ENCODE measurements at places on chromosomes 13 and 19.

GRCh38 chr19:16532440-16533234 is 9.6 kb downstream of the CHERP start:
- no peak for DNase-seq

- peak; percentile 20 for DNase-seq
Measured at GRCh38 chr19:51016798-51017683, 2.5 kb downstream of the KLK10 start.

DNA sequence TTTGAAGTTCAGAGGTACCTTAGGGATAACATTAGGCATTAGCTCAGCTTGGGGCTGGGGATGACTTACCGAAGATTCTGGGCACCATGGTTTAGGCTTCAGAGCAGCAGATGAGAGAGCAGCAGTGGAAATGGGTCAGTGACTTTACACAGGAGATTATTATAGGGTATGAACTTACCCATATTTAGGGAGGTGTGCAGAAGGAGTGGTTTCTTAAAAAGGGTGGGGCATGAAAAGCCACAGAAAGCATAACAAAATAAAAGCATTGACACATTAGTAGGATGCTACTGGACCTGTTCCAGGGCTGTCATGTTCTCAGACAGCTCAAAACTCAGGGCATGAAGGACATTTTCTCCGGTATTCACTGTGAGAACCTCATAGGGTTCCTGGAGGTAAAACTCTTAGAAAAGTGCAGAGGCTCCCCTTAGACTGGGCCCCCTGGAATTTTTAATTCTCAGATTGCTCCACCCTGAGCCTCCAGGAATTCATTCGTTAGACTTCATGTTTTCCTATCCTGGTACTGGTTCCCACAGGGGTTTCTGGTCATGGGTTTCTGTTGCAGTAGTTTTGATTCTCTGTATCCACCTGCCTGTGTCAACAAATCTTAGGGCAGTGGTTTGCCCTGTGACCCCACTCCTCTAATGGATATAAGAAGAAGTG is 20.7 kb downstream of the IGFL1 start:
- no peak for DNase-seq

DNA sequence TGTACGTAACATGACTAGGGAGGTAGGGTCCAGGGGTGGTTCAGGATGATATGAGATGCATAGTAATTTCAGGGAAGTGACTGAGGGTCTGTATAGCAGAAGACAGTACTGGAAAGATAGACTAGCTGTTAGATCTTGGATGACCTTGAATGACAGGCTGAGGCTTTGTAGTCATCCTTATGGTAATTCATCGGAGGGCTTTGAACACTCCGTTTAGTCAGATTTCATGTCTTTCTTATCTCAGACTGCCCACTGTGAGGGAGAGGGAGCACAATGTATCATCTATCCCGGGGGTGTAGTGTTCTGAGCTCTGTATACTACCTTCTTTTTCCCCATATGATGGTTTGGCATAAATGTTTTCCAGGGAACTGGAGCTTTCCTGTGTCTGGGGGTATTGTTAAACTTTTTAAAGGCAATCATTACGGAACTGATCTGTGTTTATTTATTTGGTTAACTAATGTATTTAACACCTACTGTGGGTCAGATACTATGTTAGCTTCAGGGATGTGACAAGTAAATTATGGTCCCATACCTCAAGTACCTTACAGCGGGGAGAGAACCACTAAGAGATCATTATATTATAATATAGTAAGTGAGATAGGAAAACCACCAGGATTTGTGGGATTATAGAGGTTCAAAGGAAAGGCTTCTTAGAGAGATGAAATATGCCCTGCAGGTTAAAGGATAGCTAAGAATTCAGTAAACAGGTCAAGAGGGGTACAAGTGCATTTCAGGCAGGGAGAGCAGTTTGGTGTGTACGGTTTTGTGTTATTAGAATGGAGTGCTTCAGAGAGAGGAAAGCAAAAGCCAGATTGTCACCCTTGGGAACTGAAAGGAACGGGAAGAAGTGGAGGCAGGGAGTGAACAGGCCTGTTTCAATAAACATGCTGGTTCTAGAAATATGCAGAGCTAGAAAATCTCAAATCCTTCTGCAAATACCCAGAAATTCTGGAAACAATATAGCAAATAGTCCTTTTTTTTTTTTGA is 164.8 kb upstream of the KL start:
- DNase-seq = no peak

DNA sequence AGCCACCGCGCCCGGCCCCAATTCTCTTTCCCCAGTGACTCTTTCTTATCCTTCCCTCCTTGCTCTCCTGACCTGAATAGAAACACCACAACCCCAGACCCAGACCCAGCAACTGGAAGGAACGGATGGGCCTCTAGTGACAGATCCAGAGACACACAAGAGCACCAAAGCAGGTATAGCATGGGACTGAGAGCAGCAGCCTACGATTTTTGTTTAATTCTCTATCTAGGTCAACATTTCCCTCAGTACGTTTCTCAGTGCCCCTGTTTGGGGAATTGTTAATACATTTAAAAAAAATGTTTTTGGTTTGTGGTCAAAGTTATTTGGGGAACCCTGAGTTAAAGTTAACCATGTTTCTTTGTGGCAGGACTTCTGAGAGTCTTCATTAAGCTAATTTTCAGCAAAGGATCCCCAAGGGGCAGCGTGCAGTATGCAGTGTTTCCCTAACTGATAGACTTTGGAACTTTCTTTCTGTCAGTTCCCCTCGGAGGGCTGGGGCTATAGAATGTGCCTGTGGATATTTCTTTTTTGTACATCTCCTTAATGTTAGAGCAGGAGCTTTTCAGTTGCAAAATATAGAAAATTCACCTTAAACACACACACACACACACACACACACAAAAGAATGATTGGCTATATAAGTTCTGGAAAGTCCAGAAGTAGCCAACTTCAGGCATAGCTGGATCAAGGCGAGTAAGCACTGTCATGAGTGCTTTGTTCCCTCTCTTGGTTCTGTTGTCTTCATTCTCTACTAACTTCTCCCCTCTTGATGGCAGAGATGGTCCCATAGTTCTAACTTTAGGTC is 6.3 kb downstream of the FXYD5 start:
- no peak for DNase-seq

GRCh38 chr19:4988770-4989251 is 19.9 kb downstream of the KDM4B start:
- peak; percentile 81 for DNase-seq

DNA sequence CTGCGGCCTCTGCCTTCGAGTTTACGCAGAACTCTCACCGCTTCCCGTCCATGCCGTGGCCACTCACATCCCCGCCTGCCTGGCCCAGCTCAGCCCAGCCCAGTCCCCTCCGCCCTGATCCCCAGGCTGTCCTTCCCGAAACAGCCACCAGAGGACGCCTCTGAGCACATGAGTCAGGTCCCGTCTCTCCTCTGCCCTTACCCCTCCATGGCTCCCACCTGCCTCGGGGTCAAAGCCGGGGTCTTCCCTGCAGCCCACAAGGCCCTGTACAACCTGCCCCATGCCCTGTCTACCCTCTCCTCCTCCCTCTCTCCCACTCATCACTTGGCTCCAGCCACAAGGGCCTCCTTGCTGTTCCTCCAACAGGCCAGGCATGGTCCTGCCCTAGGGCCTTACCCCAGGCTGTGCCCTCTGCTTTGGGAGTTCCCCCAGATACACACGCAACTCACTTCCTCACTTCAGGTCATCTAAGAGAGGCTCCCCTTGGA is 8.1 kb upstream of the SEMA6B start:
- DNase-seq = peak; percentile 40

- DNase-seq = peak; percentile 56
Measured at GRCh38 chr19:16381756-16382401, 57.3 kb downstream of the KLF2 start.

- DNase-seq = no peak
Measured at GRCh38 chr13:112967686-112968379, 1.2 kb upstream of the MCF2L start.

DNA sequence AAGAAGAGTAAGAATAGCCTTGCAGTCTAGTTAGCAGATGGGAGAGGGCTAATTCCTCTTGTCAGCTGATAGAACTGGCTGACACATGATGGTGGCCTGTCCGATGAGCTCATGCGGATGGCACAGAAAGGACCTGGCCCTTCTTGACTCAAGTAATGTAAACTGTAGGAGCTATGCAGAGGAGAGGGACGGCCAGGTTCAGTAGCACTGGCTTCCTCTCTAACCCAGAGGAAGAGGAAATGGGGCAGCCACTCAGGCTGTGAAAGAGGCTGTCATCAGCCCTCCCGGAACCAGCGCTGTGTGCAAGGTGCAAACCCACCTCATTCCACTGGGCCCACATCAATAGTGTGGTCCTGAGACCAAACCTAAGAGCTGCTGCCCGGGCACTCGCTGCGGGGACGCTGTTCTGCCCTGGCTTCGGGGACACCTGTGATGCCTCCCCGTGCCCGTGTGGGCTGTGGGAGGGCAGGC is 30.8 kb upstream of the USE1 start:
- no peak for DNase-seq

DNA sequence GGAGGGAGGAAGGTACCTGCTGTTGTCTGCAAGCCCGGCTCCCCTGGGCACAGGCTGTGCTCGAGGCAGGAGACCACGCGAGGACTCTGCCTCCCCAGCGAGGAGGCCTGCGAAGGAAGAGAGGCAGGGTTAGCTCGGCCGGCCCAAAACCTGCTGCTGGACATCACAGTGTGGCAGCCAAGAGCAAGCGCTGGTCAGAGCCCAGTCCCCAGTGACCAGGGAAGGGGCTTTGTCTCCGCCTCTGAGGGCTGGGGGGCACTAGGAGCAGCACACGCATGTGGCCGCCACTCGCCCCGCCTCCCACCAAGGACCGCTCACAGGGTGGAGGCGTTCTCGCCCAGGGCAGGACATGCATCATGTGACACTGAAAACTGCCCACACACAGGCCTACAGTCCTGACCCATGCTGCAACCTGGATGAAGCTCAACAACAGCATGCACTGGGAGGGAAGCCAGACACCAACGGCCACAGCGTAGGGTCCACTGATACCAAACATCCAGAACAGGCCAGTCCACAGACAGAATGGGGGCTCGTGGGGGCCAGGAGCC is 8.5 kb downstream of the MIER2 start:
- DNase-seq = no peak

DNA sequence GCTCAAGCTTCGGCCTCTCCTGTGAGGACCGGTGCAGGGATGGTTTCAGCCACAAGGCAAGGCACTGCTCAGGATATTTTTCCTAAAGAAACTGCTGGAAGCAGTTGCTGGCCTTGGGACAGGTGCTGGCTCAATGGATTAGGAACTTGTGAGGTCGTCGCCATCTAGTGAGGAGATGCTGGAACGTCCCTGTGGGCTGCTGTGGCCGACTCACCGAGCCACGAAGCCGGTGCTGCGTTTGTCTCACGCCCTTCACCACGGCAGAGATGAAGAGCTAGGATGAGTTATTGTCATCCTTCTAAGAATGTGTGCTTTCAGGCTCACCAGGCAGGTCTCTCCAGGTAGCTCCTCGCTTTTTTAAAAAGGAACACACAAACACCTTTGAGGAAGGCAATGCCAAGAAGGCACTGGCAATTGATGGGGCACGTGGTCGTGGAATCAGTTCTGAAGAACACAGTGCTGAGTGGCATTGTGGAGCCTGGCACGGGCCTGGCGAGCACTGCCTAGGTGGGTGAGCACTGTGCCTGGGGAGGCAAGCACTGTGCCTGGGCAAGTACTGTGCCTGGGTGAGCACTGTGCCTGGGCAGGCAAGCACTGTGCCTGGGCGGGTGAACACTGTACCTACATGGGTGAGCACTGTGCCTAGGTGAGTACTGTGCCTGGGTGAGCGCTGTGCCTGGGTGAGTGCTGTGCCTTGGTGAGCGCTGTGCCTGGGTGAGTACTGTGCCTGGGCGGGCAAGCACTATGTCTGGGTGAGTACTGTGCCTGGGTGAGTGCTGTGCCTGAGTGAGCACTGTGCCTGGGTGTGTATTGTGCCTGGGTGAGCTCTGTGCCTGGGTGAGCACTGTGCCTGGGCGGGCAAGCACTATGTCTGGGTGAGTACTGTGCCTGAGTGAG is 140.4 kb downstream of the TEX29 start:
- DNase-seq = peak; percentile 44

DNA sequence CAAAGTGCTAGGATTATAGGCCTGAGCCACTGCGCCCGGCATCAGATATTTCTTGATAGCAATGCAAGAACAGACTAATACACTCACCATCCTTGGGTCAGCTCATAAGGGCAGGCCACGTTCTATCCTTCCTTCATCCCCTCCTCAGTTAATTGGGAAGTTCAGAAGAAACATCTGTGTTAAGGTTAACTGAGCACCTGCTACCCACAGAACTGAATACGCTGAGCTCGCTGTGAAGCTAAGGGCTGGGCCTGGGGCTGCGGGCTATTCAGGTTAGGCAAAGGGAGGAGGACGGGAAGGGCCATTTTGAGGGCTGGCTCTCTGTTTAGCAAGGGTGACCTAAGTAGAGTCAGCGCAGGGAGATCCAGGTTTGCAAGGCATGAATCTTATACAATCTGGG is 43.0 kb upstream of the UQCRFS1 start:
- DNase-seq = no peak

- no peak for DNase-seq
Measured at GRCh38 chr19:48975947-48976847, 11.1 kb downstream of the FTL start.

DNA sequence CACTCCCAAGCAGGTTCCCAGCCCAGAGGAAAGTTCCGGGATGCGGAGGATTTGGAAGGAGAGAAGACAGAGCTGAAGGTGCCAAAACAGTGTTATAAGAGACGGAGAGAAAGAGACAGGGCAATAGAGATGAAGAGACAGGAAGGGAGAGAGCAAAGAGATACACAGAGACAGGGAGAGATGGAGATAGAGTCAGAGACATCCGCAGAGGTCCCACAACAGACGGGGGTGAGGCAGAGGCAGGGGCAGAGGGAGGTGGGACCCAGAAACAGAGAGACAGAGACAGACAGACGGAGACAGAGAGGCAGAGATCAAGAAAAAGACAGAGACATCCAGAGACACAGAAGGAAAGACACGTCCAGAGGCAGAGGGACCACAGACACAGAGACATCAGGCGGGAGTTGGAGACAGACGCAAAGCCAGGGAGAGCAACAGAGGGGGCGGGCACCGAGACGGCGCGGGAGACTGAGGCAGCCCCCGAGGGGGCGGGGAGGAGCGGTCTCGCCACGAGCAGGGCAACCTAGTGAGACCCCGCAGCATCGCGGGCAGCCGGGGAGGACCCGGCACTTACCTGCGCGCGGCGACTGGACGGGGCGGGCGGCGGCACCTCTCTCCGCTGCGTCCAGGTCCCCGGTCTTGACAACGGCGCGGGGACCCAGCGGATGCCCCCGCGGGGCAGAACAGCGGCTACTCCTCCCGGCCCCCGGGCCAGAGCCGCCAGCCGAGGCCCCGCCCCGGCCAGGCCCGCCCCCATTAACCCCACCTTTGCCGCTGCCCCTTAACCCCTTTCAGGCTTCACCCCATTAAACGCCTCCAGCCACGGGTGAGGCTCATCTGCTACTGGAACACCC is at the start of gene GPR4:
GPR4 (minus strand) TSS at position 689 of the 851 bp plus-strand sequence. CDS start 10,346 bp downstream, outside the sequence.
- no peak for DNase-seq
